Activated CD4-positive, alpha-beta T cell treated with anti-CD3 and anti-CD28 coated beads for 24 hours (primary cell): ENCODE measurements at places on chromosomes 3 and 15.

GRCh38 chr3:189967254-189967865 is 153.3 kb downstream of the P3H2 start:
- DNase-seq: peak; percentile 35

DNA sequence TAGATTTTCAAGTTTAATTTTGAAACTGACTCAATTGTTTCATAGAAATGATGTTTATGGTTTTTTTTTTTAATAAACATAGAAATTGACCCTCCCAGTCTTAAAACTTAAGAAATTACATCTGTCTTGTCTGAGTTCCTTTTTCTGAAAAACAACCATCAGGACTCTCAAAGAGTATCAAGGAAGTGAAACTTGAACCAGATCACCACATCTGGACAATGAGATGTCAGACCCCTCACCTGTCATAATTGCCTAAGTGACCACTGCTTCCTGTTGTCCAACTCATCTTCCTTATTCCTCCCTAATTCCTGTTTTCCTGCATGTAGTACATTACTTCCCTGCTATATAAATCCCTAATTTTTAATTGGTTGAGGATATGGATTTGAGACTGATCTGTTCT is 441.5 kb upstream of the ARHGEF26 start:
- DNase-seq: no peak

DNA sequence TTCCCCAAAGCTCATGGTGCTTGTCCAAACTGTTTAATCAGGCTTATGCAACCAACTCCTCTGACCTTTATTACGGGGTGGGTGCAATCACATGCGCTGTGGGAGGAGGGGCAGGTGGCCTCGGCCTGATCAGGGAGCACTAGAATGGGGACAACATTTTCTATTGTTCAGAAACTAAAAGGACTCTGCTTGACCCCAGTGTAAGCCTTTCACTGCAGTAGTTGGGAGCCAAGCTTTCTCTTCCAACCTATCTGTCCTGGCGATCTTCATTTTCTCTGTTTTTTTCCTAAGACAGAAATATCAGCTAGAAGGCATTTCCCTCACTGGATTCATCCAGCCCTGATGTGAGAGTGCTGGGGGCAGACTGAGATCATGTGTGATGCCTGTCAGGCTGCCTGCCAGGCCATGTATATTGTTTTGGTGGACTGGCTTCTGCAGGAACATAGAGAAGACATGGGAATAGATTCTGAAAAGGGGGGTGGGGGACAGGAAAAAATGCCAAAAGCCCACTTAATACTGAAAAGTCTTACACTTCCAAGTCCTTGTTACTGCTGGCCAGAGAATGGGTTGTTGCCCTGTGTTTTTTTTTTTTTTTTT is 627.0 kb upstream of the TBL1XR1 start:
- no peak for DNase-seq

GRCh38 chr3:88075497-88075896 is 16.4 kb downstream of the ZNF654 start:
- no peak for DNase-seq

DNA sequence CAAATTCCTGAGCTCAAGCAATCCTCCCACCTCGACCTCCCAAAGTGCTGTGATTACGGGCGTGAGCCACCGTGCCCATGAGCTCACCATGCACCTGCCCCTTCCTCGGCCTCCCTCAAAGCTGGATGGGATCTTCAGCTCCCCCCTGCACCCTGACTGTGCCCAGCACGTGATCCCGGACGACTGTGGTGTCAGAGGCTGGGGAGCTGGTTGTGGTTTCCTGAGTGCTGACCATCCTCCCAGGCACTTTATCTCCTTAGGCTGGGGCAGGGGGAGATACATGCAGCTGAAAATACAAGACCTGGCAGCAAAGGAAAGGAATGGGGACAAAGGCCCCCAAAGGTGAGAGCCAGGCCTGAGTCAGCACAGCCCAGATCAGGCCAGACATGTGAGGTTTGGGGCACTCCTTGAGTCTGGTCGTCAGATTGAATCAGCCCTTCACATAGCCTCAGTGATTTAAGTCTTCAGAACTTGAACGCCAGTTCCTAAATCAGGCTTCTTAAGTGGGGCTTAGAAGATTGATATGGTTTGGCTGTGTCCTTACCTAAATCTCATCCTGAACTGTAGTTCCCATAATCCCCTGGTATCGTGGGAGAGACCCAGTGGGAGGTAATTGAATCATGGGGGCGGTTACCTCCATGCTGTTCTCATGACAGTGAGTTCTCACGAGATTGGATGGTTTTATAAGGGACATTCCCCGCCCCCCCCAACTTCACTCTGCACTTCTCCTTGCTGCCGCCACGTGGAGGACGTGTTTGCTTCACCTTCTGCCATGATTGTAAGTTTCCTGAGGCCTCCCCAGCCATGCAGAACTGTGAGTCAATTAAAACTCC is 35.8 kb downstream of the PRKCD start:
- DNase-seq: peak; percentile 31

DNA sequence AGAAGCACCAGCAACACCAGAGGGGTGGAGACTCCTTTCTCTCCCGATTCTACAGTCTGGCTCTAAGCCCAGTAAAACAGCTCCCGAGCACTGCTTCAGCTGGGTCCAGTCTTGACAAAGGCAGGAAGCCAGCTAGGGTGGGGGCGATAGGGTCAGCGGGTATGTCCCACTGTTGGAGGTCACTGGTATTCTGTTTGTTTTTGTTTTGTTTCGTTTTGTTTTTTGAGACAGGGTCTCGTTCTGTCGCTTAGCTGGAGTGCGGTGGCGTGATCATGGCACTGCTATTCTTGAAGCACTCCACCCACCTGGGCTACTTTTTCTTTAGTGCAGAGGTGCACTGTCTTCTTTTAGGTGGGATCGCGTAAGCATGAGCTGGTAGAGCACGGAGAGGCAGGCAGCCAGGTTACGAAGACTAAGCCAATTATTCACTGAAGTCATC is 16.3 kb downstream of the GCSAM start:
- no peak for DNase-seq

DNA sequence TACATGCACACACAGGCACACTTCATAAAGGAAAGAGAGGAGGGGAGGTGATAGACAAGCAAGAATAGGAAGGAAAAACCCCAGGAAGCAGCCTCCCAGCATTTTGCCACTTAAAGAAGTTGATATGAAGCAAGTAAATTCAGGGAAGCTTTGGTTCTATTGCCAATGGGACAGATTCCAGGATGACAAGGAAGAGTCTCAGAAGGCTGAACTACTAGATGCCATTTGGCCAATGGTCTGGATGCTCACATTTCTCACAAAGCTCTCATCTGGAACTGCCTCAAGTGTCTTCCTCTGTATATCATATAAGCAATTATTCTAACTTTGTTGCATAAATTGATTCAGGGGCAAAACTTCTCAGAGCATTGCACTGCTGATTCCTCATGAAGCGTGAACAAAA is 78.8 kb upstream of the STRIT1 start:
- no peak for DNase-seq

DNA sequence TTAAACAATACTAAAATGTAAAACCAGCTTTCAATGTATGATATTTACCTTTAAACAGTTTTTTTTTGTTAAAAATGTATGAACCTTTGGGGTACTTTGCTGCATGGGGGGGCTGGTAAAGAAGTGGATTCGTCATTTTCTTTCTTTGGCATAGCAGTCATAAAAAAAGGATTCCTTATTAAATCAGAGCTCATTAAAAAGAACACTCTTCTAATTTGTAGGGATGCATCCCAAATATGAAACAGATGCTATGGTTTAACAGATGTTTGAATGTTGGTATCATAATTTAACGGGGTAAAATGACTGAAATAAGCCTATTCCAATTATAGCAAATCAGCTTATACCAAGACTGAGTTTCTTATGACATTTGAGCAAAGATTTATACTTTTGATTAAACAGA is 234.4 kb downstream of the BBX start:
- no peak for DNase-seq

DNA sequence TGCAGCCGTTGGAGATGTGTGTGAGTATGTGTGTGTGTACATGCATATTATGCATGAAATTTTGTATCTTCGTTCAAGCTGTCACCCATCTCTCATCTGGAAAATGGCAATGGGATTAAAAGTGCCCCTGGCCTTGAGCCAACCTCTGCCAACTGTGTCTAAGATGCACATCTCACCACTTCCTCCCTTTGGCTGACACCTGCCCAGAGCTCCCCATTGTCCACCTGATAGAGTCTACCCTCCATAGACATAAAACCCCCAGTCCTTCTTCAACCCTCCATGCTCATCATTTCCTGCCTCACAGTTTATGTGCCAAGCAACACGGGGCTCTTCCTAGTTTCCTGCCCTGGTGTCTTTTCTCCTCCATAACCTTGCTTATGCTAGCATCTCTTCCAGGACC is 187.5 kb upstream of the HES1 start:
- DNase-seq: no peak

- DNase-seq: no peak
Measured at GRCh38 chr15:92733934-92734521, 78.5 kb upstream of the FAM174B start.

GRCh38 chr15:39667382-39668127 is 86.7 kb downstream of the THBS1 start:
- no peak for DNase-seq

DNA sequence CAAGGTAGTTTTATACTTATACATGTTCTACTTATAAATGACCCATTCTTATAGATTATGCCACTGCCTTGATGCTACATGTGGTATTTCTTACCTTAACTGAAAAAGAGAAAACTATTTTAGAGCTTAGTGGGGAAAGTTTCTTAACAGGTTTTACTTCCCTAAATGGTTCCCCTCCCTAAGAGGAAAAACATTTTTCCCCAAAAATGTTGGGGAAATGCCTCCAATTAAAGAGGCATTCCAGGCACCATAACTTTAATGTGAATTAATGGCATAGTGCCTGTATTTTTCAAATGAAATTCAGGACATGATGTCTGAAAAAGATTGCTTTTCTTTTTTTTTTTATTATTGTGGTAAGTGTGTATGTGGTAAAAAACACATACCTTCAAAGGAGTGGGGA is 22.6 kb downstream of the GOLM2 start:
- DNase-seq: no peak

DNA sequence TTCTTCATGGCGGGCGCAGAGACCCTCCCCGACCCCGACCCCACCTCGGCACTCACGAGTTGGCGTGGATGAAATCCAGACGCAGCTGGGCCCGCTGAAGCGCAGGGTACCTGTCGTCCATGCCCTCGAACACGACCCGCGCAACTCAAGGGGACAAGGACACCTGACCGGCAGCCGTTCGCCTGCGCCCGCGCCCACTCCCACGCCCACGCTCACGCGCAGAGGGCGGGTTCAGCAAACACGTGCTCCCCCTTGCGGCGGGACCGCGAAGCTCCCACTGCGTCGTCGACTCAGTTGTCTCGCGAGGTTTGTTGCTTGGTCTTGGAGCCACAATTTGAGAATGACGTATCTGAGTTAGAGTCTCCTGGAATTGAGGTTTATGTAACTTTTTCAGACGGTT is at the start of gene MORC1:
TSS of gene MORC1 (minus strand) at position 196 of the 400 bp plus-strand sequence. CDS start at position 121, 75 bp downstream.
- no peak for DNase-seq

DNA sequence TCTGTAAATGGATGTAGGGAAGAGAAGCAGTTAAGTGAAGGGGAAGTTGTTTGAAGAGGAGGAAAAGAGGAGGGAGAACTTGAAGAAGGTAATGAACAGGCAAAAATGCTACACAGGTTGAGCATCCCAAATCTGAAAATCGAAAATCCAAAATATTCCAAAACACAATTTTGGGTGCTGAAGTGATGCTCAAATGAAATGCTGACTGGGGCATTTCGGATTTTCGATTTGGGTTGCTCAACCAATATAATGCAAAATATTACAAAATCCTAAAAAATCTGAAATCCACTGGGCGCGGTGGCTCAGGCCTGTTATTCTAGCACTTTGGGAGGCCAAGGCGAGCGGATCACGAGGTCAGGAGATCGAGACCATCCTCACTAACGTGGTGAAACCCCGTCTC is 61.9 kb upstream of the CDAN1 start:
- DNase-seq: no peak

DNA sequence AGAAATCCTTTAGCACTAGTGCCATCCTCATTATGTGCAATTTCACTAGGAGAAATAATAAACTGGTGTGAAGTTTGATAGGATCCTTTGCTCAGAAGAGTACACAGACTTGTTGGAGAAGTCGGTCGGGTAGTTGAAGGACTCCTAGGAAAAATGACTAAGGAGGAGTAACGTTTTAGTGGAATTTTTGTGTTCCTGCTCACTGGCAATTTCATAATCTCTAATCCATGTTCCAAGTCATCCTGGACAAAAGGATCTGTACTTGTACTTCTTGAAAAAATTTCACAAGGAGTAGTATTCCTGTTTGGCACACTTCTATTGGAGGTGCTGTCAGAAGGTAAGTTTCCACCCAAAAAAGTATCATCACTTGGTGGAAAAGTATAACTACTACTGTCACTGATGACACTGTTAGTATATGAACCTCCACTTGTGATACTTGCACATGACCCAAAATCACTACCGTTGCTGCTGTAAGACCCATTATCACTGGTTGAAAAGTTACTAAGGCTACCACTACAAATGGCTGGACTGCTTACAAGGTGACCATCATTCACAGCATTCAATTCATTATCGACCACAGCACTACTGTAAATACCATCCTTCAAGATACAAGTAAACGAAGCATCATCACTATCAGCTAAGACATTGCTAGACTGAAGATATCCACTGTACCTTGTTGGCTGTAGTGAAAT is 77.4 kb downstream of the NEDD4 start:
- DNase-seq: no peak

DNA sequence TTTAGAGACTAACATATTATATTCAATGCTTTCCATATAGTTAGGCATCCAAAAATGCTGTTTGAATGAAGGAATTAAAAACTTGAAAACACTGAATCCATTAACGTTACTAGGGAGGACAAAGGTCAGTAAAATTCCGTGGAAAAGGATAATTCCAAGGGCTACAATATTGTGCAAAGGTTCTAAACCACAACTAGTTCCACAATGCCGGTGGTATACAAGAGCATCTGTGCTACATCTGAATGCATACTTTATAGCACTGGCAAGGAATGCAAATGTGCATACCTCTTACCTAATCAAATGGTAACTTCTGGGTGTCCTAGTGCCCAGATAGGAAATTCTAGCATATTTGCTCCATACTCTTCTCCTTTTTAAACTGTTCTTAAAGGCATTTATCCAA is 2.2 kb downstream of the ICE2 start:
- no peak for DNase-seq

DNA sequence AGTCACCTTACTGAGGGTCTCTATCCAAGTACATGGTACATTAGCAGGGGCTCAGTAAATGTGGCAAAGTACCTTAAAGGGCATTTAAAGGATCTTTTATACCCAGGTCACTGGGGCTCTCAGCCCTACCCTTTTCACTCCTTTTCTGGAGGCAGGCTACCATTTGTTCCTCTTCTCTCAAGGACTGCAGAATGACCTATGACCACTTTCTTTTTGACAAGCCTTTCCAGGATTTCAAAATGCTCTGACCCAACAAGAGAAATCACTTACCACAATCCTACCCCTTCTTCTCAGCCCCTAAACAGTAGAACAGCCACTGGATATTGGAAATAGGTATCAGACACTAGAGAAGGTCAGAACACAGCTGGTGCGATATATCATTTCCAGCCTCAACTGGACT is 221.8 kb upstream of the TPRG1 start:
- DNase-seq: no peak
